ENCODE measurements at places on chromosomes 2 and 18.

DNA sequence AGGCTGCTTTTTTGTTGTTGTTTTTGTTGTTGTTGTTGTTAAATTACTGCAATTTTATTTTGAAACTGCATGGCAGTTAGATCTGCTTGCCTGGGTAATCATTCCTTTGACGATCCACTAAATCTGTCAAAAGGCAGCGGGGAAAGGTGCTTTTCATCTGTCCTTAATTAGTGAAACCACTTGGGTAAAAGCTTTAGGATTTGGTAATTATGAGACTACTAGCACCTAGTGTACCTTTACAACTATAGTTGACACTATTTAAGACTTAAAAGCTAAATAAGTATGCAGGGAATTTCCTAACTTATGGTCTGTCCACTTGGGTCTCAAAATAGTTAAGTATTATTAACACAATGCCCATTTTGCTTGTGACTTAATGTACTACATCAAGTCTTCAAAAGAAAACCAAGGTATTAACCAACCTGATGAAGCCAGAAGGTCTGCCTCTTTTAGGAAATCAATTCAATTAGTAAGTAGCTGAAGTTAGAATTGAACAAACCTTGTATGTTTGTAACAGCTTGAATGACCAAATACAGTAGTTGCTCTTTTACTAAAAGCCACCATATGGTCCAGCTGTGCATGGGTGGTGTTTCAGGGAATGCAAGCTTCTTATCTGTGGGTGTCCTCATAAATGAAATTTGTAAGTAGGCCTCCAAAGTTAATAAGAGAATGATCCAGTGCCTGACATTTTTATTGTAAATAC lies 44.8 kb downstream of the NAB1 start:
- no peak for DNase-seq

- DNase-seq, result no peak
Measured at GRCh38 chr2:120224735-120225548, 1.7 kb upstream of the TMEM185B start.

DNA sequence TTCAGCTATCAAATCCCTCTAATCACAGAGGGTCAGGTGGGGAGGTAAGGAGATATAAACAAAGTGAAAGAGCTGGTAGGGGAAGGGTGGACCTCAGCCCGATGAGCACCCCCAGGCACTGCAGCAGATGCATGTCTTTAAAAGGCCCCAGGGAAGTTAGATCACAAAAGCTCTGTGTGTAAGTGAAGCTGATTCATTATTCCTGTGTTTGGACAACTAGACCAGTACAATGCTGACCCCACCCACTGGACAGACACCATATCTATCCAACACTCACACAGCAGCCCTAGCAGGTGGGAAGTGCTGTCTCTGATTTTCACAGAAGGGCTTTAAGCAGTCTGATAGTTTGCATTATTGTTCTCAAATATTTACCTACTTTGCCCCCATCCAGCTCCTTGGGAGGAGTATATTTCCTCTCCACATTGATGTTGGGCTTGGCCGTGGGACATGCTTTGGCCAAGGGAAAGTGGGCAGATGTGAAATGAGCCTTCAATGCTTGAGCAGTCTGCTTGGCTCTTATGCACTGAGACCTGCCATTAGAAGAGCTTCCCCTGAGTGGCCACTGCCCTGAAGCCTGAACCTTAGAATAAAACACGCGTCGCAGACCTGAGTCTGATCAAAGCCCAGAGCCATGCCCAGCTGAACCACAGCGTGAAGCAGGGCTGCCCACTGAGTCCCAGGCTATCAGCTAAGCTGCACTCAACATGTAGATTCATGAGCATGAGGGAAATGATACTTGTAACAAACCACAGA lies 111.4 kb downstream of the COPS8 start:
- no peak for DNase-seq

DNA sequence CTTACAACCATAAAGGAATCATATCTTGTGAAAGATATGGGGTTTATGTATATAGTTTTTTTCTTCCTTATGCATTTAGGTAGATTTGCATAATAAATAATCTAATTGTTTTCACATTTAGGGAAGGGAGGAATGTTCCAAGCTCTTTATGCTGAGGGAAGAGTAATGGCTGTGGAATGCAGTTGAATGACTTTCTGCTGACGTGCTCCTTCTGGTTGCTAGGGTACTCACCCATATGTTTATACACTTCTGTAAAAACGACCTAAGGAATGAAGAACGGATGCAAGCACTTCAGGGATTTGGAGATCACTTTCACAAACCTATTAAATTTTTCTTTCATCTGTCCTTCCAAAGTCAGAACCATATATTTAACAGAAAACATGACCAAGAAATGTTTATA lies 29.2 kb upstream of the PPP4R1 start:
- no peak for DNase-seq

- no peak for DNase-seq
Measured at GRCh38 chr2:146950911-146951310, 893.9 kb upstream of the ACVR2A start.

DNA sequence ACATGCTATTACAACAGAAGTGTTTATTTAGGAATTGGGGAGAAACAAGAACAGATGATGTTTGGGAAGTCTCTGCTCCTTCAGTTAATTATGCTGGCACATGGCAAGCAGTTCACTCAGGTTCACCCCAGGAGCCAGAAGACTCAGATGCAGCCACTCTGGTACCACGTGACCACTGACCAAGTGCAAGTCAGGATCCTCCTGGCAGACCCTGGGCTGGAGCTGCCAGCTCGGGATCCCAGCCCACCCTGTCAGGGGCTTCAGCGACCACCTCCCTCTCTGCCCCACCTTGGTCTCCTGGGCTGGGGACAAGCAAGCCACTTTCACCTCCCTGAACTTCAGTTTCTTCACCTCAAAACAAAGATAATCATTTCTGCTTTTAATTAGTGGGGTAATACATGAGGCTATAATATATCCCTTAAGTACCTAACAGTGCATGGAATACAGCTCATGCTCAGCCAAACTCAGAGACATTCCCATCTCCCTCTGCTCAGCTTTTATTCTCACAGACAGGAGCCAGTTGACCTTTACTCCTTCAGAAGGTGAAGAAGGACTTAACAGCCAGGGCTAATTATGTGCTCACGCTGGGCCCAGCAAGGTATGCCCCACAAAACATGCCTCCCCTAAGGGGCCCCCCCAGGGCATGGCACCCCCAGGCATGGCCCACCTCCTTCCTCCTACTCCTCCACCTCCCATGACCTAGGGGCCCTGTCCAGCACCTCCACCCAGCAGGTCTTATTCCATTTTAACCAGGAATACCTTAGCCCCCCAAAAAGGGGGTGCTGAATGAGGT lies 11.8 kb downstream of the CRACDL start:
- no peak for DNase-seq

GRCh38 chr2:88517759-88518201 lies 65.3 kb upstream of the FOXI3 start:
- DNase-seq, result no peak

- DNase-seq, result no peak
Measured at GRCh38 chr2:156191527-156191926, 141.0 kb downstream of the NR4A2 start.

- no peak for DNase-seq
Measured at GRCh38 chr2:855177-855576, 95.5 kb upstream of the SNTG2 start.

- no peak for DNase-seq
Measured at GRCh38 chr2:16481351-16481750, 184.3 kb downstream of the CYRIA start.

DNA sequence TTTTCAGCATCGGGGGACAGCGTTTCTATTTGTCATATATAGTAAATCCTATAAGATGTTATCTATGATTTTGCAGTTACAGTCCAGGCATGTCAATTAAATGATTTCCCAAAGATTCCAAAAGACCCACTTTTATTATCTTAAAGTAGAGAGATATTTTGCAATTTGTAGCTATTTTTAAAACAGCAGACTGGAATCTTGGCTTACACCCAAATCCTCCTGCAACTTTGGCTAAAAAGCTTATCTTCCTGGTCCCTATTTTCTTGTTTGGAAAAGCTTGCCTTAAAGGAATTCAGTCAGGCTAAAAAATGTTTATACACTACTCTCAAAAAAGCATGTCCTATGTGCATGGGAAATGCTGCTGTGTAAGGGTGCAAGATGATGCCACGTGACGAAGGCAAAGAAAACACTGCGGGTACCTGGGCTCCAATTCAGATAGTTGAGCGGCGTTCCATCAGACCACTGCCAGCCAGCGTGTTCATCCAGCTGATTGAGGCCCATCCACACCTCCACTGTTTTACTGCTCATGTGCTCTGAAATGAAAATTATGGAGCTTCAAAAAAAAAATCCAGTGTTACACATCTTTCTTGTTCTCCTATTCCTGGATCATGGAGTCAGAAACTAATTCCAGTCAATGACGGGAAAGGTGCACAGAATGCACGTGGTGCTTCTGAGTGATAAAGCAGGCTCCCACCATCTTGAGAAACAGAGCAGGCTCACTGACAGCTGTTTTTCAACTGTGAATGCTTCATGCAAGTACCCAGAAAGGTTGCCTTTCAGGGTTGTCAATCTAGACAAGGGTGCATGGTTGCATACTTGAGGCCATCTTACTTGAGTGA lies 33.8 kb downstream of the PLA2R1 start:
- DNase-seq, result no peak

- DNase-seq, result no peak
Measured at GRCh38 chr2:155190342-155190741, 491.8 kb downstream of the KCNJ3 start.

- DNase-seq, result no peak
Measured at GRCh38 chr18:26429535-26430226, 118.7 kb downstream of the KCTD1 start.

Measured in activated CD4-positive, alpha-beta T cell treated with anti-CD3 and anti-CD28 coated beads, Interleukin-2, amount 50 U/mL, for 1 hour (primary cell).